ENCODE measurements at places on chromosomes 3 and 15.

- DNase-seq = no peak
These were observed 75.5 kb upstream of the TRA2B start for GRCh38 chr3:186013312-186013711.

DNA sequence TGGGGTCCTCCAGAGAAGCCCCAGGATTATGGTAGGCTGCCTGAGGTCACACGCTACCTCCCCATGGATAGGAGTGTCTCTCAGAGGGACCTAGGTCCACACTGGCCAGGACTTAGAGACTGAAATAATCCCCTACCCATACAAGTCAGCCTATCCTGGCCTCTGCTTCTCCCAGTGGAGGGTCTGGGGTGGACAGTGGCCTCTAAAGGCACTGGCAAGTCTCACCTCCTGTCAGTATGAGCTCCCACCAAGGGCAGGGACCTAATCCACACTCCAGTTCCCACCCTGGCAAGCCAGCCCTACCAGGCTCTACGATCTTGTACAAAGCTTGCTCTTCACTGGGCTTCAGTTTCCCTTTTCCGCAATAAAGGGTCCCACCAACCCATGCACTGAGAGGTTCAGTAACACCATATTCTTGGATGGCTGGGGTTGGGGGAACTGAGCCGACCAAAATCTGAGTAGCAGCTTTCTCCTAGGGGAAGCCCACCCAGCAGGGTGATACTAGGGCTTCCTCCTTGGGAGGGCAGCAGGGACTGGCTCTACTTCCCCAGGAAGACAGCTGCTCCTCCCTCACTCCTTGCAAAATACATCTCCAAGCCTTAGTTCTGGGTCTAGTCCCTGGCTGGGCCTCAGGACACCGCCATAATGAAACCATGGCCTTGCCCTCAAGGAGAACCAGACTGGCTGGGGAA is 2.4 kb downstream of the CISH start:
- DNase-seq = no peak

GRCh38 chr3:105542282-105543019 is 175.7 kb downstream of the ALCAM start:
- no peak for DNase-seq

- no peak for DNase-seq
These were observed 199.6 kb upstream of the SEMA6D start for GRCh38 chr15:47517737-47518136.

DNA sequence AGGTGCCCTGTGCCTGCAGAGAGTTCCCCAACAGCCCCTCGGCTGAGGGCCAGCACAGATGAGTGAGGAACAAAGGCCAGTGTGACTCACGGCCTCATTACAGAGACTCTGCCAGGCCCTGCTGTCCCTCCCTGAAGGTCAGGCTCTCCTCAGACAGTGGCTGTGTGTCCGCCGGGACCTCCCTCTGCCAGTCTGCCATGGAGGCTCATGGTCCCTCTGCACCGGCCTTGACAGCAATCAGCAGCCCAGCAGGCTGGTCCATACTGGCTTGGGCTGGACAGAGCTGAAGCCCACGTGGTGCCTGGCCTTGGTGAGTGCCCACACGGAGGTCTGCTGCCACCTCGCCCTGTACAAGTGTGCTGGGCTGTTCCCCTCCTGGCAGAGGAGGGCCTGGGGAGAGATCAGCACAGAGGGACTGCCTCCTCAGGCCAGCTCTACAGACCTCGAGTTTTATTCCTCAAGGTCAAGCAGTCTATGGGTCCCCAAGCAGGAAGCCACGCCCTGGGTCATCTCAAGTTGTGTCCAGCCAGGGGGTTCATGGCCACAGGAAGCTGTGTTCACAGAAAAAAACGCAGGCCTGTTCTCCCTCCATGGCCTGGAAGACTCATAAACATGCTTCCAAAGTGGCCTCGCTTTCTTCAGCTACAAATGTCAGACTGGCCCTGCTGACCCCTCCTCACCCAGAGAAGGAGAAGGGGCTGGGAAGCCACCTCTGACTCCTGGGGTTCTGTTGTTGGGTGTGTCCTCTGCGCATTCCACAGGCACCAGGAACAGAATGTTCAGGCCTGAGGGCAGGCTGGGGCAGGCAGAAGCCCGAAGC is 27.0 kb downstream of the SLC41A3 start:
- no peak for DNase-seq

DNA sequence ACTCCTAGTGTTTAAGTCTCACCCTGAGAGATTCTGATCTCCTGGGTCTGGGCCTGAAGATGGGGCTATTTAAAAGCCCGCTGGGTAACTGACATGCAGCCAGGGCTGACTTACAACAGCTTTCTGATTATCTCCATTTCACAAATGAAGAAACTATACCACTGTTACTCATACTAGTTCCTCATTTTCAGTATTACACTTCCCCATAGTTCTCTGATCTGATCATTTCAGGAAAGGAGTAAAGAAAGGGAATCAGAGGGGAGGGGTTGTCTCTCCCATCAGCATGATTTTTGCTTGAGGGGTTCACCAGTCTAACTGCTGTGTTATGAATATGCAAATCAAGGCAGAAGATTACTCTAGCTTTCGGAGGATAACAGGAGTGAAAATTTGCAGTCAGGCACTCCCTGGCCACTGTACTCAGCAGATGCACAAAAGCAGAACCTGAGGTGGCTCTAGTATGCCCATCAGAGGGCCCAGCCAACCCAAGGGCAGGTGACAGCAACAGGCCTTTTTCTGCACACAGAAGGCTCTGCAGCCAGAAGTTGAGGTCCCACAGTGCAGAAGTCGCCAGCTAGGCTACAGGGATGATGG is 59.4 kb downstream of the DAPK2 start:
- DNase-seq = no peak

GRCh38 chr15:100115066-100115710 is 226.6 kb downstream of the ADAMTS17 start:
- no peak for DNase-seq

GRCh38 chr3:81782585-81782984 is 21.1 kb upstream of the GBE1 start:
- DNase-seq = no peak

- DNase-seq = no peak
These were observed 18.6 kb downstream of the WDR76 start for GRCh38 chr15:43845421-43845820.

DNA sequence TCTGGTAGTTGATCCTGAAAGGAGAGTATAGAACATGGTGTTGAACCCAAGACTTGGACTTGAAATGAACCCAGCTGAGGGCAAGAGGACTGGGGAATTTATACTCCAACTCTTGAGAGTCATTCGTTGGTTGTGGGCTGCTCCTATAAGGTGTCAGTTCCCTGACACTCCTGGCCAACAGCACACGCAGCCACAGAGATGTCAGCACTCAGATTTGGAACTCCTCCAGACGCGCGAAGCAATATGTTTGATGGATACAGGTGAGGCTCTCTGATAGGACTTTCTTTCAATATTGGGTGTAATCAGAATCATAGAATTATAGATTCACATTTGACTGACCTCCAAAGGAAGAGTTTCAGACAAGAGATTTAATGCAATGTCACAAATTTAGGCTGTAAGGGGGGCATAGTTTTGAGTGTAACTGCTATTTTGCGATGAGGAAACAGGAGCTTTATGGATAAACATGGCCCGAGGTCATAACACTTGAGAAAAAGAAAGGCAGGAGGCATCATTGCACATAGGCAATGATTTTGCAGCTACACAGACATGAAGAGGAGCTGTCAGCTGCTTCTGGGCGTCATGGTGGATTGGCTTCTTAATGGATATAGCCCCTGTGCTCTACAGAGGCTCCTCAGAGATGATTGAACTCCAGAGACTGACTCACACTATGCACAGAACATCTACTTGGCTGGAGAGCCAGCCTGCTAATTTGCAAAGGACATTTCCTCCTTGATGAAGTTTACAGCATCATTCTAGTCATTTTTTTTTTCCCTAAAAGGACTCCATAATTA is 569.2 kb upstream of the RGMA start:
- DNase-seq = no peak

DNA sequence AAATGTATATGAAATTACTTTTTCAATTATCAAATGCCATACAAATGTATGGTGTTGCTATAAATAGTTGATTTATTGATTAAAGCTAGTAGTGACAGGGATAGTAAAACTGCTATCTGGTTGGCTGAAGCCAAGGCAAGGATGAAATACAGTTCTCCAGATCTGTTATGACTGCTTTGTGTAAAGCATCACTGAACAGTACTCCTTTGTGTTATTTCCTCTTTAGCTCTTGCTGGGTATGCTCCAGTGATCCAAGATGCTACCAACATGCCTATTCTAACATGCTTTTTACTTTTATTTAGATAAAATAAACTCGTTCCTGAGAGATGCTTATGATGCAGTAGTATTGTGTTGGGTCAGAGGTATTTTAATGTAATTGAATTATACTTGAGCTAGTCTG is 12.4 kb upstream of the UBR1 start:
- no peak for DNase-seq

DNA sequence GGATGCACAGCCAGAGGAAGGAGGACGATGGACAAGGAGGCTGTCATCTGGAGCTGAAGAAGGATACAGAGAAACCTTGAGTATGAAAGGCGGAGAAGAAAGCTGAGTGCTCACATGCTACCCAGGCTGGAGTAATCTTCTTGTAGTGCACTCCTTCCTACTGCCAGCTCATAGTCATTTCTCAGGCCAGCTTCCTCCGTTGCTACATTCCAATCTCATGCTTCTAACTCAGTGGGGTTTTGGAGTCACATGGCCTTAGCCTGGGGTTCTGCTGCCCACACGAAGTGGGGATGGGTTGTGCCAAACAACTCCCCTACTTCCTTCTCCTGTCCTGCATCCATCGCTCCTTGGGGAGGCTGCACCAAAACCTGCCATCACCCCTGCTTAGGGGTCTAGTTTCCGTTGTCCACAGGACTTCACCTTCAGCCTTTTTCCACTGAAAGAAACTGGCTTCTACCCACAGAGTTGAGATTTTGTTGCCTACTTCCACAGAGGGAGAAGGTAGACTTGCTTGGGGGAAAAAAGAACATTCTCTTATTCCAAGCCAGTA is 239.9 kb downstream of the EPHB1 start:
- no peak for DNase-seq

GRCh38 chr15:95739131-95739530 is 591.4 kb upstream of the NR2F2 start:
- no peak for DNase-seq

GRCh38 chr3:59464187-59464586 is 414.4 kb upstream of the CFAP20DC start:
- no peak for DNase-seq

DNA sequence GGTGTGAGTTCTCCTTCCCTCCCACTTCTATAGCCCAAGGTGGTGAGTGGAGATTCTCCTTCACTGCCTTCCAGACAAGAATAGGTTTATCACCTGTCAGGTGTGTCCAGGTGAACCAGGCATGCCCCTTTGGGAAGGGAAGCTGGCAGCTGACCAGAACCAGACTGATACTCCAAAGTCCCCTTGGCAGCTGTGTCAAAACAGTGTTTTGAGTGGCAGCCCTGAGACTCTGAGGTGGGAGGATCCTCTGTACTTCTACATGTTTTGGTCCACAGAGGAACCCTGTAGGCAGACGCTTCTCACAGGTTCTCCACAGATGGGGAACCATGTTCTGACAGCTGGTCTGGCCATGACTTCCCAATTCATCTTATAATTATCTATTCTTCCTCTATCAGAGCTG is 30.1 kb downstream of the ISL2 start:
- no peak for DNase-seq

DNA sequence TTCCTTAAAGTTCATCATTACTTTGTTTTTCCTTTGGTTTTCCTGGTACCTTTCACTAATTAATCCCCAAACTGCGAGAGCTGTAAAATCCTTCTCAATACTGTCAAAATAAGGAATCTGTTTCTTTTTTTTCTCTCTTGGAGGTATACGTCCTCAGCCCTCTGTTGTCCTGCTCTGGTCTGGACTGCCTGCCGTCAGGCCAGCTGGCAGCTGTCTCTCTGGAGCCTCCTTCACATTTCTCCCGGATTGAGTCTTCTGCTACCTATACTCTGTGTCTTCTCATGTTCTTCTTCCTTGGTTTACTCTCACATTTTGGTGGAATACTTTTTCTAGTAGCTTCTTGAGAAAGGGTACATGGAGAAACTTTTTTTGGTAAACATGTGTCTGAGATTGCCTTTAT is 13.8 kb downstream of the TATDN2 start:
- DNase-seq = no peak

GRCh38 chr15:33137101-33137500 is 57.4 kb downstream of the FMN1 start:
- no peak for DNase-seq

DNA sequence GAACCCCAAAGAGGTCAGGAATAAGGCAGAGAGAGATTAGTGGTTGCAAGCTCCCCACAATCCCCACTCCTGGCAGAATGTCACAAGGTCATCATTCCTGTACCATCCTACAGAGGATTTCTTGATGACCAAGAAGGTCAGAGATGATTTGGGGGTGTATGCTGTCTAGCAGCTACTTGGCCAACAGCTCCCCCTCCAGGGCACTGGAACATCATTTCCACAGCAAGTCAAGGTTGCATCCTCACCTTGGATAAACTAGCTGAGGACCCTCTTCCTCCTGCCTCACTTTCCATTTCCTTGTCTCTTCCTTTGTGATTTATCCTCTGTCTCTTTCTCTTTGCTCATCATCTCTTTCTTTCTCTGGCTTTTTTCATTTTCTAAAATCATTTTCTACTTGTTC is 106.3 kb downstream of the PROS1 start:
- DNase-seq = no peak

DNA sequence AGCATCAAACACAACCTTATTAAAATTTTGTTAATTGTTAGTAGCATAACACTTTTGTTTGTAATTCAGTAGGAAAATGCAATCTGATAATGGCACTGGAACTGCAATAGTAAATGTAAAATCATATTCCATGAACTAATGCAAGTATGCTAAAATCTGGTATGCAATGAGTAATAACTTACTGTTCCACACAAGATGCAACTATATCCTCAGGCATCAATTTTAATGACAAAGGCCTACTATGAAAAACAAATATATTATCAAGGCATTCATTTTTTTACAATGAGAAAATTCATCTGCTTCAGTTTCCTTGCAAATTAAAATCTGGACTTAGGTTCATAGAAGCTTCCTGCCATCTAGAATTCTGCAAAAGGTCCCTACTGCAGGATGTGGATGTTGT is 1.4 kb upstream of the NSMCE3 start:
- no peak for DNase-seq

DNA sequence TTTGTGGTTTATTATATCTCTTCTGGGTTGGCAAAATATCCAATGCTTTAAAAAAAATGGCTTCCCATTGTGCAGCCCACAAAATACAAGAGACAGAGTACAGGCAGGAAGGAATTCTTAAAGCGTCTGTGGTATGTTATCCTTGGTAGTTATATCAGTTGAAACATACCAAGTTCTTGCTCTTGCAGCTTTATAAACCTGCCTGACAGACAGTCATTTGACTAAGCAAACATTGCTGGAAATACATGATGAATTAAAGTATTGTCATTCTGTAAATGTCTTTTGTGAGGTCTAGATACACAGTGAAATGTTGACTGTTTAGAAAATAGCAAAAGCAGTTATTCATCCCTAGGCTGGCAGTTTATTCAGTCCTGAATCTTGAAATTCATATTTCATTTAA is 44.8 kb upstream of the MAP3K13 start:
- peak; percentile 82 for DNase-seq

DNA sequence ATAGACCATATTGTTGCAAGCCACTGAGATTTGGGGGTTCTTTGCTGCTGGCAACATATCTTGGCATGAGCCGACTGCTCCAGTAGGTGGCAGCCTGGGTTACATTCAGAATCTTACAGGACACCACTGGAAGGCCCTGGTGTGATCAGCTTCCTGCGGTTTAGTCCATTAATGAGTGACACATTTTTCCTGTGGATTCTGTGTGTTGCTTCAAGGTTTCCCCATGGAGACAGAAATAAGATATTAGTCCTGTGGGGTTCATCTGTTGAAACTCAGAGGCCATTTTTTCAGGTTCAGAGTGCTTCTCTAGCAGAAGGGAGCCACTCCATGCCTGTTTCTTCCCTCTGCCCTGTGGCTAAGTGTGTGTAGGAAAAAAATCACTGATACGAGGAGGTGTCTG is 116.2 kb downstream of the MFSD1 start:
- DNase-seq = peak; percentile 81
